A549 (cell line): ENCODE measurements at places on chromosomes 6 and 20.

DNA sequence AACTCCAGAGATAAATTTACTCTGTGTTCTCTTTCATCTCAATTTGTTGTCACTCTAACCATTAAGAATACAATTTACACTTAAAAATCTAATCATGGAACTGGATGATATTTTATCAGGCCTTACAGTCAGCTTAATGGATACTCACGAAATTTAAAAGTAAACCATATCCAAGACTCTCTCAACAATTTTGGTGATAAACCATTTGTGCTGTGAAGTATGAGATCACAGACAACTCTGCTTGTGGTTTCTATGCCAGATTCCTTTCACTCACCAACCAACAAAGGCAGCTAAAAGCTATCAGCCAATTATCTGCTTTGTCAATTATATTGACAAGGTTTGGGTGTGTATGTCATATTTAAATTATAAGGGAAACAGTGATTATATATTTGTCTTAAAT lies 155.8 kb downstream of the TRDN start:
- no peak for DNase-seq

GRCh38 chr6:2110504-2110903 lies 134.9 kb downstream of the GMDS start:
- DNase-seq: no peak

- DNase-seq: no peak
These were observed 29.5 kb upstream of the ADTRP start for GRCh38 chr6:11808054-11808453.

GRCh38 chr6:3176562-3177355 lies 19.4 kb upstream of the TUBB2A start:
- peak; percentile 57 for DNase-seq

DNA sequence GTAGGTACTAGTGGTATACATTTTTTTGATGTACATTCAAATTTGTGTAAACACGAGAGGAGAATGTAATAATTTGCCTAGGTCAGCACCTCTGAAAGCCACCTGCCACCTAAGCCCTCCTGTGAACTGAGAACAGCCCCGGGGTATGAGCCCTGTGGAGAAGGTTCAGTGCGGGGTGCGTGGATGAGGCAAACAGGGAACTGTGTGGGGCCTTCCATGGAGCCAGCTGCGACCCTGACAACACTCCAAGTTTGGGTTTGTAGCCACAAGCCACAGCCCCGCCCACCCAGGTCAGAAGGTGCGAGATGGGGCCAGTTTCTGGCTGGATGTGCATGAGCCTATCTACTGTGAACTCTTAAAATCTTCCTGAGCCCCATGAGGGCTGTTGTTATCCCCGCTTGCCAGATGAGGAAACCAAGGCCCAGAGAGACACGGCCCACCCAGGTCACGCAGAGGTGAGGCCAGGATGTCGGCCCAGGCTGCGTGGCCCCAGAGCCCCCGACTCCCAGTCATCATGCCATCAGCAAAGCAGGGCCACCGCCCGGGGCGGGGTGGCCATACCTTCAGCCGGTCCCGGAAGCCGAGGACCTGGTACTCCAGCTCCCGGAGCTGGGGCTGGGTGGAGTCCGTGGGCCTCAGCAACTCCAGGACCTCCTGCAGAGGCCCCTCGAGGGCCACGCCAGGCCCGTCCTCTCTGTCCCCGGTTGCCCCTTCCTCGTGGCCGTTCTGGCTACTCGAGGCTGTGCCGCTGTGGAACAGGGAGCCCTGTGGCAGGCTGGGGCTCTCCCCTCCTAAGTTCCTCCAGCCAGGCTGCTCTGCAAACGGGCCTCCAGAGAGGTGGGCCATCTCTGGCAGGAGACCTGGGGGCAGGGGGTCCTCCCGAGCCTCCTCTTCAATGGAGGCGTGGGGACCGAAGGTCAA lies 89.6 kb downstream of the RIPOR3 start:
- no peak for DNase-seq

GRCh38 chr6:26202201-26202611 lies 115.0 kb downstream of the HFE start:
- no peak for DNase-seq

- DNase-seq: no peak
These were observed 13.4 kb upstream of the MOCS1 start for GRCh38 chr6:39947611-39948068.

DNA sequence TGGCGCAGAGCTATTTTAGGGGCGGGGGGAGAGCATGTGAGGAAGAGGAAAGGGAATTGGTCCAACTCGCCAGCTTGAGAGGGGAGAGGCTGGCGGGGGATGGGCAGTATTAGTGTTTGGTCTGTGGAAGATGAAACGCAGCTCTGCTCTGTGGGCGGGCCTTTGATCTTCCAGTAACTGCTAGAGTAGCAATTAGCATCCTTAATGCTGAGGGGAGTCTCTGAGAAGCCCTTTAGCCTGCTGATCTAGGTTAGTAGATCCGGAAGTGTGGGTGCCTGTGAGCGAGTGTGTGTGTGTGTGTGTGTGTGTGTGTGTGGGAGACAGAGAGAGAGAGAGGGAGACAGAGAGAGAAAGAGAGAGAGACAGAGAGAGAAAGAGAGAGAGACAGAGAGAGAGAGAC lies 117.2 kb upstream of the BACH2 start:
- DNase-seq: no peak

GRCh38 chr20:598133-598850 lies 11.8 kb downstream of the TCF15 start:
- no peak for DNase-seq

GRCh38 chr6:133503336-133503729 lies 262.2 kb downstream of the EYA4 start:
- no peak for DNase-seq

GRCh38 chr6:137944793-137945498 lies 77.9 kb downstream of the TNFAIP3 start:
- peak; percentile 18 for DNase-seq

DNA sequence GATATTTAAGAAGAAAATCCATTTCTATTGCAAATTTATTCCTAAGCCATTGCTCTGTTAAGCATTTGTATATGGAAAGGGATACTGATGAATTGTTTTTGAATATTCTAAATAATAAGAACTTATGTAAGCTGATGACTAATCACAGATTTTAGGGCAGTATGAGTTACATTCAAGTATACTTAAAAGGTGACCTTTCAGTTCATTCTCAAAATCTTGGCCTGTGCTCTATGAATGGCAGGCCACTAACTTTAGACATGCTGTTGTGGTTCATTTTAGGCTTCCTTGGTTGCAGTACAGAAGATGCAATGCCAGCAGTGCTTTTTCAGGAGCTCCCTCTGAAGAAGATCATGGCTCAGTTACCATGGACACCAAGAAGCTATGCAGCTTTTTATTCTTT lies 380.4 kb downstream of the CENPW start:
- DNase-seq: no peak

DNA sequence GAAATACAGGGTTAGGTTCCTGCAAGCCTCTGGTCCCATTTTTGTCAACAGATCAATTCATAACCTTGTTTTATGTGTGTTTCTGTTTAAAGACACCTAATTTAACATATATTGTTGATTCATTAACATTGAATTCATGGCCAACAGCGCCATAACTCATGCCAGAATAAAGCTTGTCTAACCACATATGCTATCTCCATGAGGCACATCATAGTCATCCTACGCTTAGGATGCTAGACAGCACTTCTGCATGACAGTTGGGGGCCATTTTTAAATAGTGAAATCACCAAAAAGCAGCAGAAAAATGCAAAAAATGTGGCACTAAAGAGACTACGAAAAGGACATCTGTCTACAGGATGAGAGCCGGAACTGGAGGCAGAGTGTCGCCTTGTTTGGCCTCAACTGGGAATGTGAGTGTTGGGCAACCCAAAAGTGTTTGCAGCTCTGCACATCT lies 37.9 kb downstream of the TRAM2 start:
- DNase-seq: no peak

DNA sequence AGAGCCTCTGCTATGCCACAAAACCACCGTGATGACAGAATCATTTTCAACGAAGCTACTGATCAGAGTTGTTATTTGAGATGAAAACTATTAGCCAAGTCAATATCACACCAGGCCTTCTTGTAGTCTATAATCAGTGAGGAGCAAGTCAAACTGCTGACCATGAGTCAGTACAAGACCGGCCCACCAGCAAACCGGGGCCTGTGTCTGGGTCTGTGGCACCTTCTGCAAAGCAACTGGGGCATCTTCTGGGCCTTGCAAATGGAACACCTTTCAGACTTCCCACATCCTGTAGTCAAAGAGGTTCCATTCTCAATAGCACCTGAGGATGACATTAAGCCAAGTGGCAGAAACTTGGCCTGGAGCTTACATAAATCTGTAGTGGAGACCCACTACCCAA lies 38.5 kb downstream of the CPXM1 start:
- no peak for DNase-seq

DNA sequence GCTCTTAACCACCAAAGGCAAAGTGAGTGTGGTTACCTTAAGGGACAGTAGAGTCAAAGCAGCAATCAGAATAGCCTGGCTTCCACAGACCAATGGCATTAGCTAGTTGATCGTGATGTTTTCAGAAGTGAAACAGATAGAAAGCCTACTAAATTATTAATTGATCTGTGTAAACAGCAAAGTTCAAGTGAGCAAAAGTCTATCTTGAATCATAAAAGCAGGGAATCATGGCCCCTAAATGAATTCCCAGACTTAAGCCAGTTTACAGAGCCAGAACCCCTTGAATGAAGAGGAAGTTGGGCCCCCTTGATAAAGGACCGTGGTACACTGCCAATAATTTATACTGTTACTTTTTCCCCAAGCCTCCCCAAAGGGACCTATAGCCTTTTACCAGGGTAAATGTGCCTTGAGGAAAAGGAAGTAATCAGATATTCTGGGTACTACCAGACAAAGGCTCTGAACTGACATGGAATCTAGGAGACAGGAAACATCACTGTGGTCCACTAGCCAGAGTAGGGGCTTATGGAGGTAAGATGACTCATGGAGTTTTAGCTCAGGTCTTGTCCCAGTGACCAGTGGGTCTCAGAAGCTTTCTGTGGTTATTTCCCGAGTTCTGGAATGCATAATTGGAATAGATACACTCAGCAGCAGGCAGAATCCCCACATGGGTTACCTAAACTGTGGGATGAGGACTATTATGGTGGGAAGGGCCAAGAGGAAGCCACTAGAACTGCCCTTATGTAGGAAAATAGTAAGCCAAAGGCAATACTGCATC lies 317.5 kb downstream of the CD83 start:
- no peak for DNase-seq

DNA sequence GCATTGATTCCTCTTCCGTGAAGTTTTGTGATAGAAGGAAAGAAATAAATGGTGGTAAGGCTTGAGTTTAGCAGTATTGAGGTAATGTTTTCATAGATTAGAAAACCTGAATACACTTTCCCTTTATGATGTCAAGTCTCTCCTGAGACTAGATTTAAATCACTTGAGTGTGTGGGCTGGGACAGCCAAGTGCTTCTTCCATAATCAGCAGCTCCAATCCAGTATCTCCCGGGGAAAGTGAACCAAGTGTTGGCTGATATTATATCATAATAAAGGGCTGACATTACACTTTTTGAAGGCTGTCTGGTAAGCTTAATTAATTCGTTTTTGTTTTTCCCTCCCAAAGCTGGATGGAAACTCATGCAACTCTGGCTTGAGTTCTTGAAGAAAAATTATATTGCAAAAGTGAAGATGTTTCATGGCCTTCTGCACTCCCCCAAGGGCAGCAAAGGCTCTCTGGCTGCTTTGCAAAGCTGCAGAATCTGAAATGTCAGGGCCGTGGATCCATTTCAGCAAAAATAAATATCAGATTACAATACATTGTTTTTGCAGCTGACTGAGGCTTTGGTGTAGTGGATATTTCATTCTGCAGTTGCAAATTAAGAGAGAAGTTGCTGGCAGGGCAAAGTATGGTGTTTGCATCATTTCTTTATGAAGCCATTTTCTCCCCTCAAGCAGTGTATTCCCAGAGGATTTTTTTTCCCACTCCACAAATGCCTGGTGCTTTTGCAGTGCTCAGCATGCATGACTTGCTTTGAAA lies 101.2 kb downstream of the MKKS start:
- DNase-seq: no peak

DNA sequence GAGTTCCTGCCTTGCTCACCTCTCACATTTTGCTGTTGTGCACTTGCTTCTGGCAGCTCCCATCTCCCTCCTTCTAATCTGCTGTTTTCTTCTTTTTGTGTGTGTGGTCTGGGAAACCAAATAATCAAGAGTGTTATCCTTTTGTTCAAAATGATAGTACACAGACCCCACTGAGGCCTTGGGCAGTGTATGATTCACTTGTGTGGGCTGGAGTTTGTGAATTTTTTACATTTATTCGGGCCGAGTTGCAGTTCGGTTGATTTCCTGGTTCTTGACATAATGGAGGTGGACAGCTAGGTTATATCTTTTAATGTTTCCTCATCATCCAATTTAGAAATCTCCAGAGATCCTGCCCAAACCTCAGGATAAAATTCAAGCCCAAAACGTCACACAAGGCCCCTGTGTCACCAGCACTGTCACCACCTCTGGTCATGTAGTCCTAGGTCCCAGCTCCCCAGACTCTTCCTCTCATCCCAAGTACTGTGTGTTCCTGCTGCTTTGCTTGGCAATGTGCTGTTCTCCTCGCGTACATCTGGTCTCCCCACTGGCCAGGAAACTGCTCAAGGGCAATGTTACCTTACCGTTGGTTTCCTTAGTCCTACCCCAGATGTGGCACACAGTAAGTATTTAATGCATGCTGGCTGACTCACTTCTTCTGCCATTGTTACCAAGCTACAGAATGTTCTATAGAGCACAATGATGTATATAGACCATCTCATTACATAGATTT lies 55.7 kb upstream of the PHACTR2 start:
- no peak for DNase-seq

- DNase-seq: no peak
These were observed 7.3 kb upstream of the DOK5 start for GRCh38 chr20:54468082-54468481.

- no peak for DNase-seq
These were observed 10.9 kb downstream of the TBP start for GRCh38 chr6:170564936-170565530.

- no peak for DNase-seq
These were observed 8.8 kb upstream of the FAM8A1 start for GRCh38 chr6:17591287-17591686.

- DNase-seq: no peak
These were observed 36.7 kb upstream of the NKX2-2 start for GRCh38 chr20:21550587-21550986.

GRCh38 chr6:15441215-15441868 lies 195.5 kb downstream of the JARID2 start:
- peak; percentile 40 for DNase-seq
